NCI-H2107 (cell line): ENCODE measurements at places on chromosomes 5 and 9.

DNA sequence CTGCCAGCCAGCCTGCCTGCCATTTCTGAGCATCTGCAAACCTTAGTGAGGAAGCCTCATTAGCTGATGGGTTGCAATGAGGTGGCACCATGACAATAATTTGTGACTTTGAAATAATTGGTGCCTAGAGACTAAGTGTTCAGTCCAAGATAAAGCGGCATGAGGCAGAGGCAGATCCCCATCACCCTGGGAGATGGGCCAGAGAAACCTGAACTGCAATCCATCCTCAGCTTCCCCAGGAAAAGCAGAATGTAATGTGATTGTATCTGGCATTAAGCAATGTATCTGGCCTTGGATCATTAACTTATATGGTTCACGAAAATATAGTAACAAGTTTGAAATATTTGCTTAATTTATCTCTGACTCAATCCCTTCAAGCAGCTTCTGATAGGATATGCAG, 101.0 kb downstream of the SPOCK1 start:
- no peak for DNase-seq

GRCh38 chr9:107960916-107961315, 471.3 kb upstream of the KLF4 start:
- no peak for DNase-seq

- DNase-seq, result no peak
These were observed 94.3 kb downstream of the PCDH1 start for GRCh38 chr5:141783947-141784296.

DNA sequence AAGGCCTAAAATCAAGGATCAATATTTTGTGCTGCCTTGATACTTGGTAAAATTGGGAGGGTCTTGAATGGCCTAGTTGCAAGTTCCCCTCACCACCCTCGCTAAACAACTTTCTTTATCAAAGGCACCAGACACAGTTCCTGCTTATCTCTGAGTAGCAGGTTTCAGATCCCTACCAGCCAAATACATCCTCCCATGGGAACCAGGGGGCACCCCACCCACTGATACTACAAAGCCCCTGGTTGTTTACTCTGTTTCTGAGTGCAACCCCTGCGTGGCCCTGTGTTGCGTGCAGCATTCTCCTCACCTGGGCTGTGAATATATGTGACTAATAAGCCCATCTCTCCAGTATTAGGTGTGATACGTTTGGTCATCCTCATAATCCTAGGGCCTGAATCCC, 314.9 kb downstream of the DRD1 start:
- DNase-seq, result no peak

GRCh38 chr9:133534346-133535291, at the start of gene ADAMTSL2:
Gene ADAMTSL2, plus strand, starts transcription at chr9:133534704. Its CDS starts 2,009 bp downstream, at chr9:133536713.
- peak; percentile 42 for DNase-seq

DNA sequence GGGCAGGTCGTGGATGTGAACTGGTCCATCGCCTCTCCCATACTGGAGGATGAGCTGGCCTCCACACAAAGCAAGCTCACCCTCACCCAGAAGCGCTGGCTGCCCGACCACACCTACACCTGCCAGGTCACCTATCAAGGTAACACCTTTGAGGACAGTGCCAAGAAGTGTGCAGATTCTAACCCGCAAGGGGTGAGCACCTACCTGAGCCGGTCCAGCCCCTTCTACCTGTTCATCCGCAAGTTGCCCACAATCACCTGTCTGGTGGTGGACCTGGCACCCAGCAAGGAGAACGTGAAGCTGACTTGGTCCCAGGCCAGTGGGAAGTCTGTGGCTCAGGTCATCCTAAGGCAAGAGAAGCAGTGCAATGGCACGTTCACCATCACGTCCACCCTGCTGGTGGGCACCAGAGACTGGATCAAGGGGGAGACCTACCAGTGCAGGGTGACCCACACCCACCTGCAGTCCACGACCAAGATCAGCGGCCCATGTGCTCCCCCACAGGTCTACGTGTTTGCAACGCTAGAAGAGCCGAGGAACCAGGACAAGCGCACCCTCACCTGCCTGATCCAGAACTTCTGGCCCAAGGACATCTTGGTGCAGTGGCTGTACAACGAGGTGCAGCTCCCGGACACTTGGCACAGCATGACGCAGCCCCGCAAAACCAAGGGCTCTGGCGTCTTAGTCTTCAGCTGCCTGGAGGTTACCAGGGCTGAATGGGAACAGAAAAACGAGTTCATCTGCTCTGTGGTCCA, 71.3 kb downstream of the INSL6 start:
- DNase-seq, result no peak

- no peak for DNase-seq
These were observed 641.3 kb upstream of the KLF4 start for GRCh38 chr9:108130905-108131304.

DNA sequence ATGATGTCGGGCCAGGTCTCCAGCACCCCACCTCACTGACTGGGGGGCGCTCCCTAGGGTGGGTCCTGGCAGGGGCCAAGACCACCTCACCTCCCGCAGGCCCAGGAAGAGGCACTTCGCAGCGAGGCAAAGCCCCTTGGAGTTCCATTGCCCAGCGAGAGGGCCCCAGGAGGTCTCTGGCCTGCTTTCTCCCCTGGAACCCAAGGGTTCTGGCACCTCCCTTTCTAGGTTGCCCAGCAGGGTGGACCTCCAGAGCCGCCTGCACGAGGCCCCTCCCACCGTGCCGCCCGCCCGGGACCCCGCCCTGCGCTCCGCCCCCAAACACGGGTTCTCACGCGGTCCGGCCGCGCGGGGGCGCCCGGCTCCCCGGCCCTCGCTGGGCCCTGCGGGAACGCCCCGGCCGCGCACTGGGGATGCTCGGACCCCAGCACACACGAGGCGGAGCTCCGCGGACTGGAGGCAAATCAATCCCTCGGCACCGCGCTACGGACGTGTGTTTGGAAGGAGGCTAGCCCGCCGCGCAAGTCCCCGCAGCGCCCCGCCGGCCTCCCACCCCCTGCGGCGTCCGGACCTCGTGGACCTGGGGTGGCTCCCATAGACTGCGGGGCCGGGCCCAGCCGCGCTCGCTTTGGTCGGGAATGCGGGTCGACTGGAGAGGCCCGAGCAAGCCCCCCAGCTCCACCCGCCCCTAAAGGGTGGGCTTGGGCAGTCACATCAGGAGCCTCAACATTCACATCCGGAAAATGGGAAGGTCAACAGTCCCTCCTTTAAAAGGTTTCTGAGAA, 99.5 kb upstream of the LMX1B start:
- no peak for DNase-seq

- DNase-seq, result no peak
These were observed 39.2 kb downstream of the NSG2 start for GRCh38 chr5:174084691-174085154.
